ENCODE measurements at places on chromosomes 11 and 22.
A peak's percentile ranks its signal among the peaks of the same experiment; 100 is the strongest.

- H3K4me3 ChIP-seq = no peak overlapping the region
- H3K27ac ChIP-seq = no peak overlapping the region
- H3K27me3 ChIP-seq = no peaks in the 10 kb centered on the region
- H3K4me1 ChIP-seq = no peaks in the 10 kb centered on the region
Observed at GRCh38 chr11:121086866-121087265, 14.2 kb upstream of the TECTA start.

- peaks cover 4% of the 10 kb centered on the region for H3K27me3 ChIP-seq
- peaks cover 1% of the 10 kb centered on the region for H3K4me1 ChIP-seq
- H3K4me3 ChIP-seq = no peak overlapping the region
- no peak overlapping the region for H3K27ac ChIP-seq
Observed at GRCh38 chr11:73229321-73229895, 11.3 kb downstream of the P2RY2 start.

- H3K27me3 ChIP-seq = no peaks in the 10 kb centered on the region
- no peak overlapping the region for H3K27ac ChIP-seq
- H3K4me1 ChIP-seq = peaks cover 50% of the 10 kb centered on the region
- H3K36me3 ChIP-seq = no peaks in the 10 kb centered on the region
Observed at GRCh38 chr11:581752-582151, 5.5 kb downstream of the PHRF1 start.

DNA sequence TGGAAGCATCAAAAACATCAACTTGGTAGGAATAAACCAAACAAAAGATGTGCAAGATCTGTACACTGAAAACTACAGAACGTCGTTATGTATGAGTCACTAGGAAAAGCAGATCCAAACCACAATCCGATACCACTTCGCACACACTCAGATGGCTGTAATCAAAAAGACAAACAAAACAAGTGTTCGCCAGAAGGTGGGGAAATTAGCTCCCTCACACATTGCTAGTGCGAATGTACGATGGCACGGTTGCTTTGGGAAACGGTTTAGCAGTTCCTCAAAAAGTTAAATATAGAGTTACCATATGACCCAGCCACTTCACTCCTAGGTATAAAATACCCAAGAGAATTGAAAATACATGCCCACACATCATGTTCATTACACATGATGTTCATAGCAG is 14.8 kb upstream of the CARD10 start:
- H3K27ac ChIP-seq = no peak overlapping the region
- H3K36me3 ChIP-seq = no peaks in the 10 kb centered on the region

DNA sequence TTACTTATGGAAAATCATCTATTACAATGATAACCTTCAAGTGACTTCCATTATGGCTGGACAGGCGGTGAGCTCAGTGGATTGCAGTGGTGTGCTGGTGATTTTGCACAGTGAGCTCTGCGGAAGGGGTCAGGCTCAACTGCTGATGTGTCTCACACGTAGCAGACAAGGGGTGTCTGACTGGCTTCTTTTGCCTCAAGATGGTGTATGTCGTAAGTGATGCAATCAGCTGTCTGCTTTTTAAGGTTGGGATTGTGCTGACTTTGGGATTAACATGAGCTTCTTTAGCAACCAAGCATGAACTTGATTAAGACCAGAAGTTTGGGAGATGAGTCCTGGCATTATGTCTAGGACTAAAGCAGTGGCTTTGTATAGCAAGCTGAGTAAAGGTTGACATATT is 49.5 kb downstream of the POLD3 start:
- H3K4me3 ChIP-seq = no peak overlapping the region
- DNase-seq = no peak
- no peaks in the 10 kb centered on the region for H3K4me1 ChIP-seq
- no peak overlapping the region for H3K27ac ChIP-seq
- H3K27me3 ChIP-seq = no peaks in the 10 kb centered on the region
- H3K36me3 ChIP-seq = peaks cover 18% of the 10 kb centered on the region

DNA sequence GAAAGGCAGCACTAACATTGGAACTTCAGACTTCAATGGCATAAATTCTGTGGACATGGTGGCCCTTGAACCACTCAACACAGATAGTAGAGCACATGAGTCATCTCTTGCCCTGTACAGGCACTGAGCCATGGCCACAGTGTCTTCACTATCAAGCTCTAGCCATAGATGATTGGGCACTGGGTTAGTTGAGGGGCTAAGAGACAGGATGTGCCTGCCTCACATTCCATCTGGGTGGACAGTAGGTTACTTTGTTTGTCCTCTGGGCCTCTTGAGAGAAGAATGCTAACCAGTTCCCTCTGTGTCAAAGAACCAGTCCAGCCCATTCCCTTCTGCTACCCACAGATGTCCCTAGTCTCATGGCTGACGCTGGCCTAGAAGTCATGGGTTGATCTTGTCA is 39.8 kb downstream of the OR6Q1 start:
- peaks cover 4% of the 10 kb centered on the region for H3K36me3 ChIP-seq
- H3K27ac ChIP-seq = no peak overlapping the region
- H3K4me1 ChIP-seq = no peaks in the 10 kb centered on the region
- no peak for DNase-seq
- no peak overlapping the region for H3K4me3 ChIP-seq

DNA sequence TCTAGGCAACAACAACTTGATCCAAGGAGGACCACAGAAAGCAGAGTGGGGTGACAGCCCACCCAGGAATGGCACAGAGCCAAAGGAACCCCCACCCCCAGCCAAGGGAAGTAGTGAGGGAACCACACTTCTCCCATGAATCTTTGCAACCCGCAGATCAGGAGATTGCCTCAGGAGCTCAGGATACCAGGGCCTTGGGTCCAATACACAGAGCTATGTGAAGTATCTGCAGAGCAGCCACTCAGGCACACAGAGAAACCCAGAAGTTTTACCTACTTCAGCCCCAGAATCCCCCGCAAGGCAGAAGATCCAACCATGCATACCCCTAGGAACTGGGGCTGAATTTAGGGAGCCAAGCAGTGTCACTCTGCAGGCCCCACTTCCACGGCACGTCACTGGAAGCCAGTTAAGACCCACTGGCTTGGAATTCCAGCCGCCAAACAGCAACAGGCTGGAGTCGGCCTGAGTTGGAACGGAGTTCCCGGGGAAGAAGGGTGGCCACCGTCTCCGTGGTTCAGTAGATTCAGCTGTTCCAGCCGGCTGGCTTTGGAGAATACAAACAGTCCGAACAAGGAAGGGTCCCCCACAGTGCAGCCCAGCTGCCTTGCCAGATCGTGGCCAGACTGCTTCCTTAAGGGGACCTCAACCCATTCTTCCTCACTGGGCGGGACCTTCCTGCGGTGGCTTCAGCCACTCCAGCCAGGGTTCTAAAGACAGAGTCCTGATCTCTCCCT is 174.1 kb downstream of the TTC28 start:
- no peak for DNase-seq
- H3K27ac ChIP-seq = no peak overlapping the region
- H3K27me3 ChIP-seq = peaks cover 23% of the 10 kb centered on the region
- no peak overlapping the region for H3K4me3 ChIP-seq

DNA sequence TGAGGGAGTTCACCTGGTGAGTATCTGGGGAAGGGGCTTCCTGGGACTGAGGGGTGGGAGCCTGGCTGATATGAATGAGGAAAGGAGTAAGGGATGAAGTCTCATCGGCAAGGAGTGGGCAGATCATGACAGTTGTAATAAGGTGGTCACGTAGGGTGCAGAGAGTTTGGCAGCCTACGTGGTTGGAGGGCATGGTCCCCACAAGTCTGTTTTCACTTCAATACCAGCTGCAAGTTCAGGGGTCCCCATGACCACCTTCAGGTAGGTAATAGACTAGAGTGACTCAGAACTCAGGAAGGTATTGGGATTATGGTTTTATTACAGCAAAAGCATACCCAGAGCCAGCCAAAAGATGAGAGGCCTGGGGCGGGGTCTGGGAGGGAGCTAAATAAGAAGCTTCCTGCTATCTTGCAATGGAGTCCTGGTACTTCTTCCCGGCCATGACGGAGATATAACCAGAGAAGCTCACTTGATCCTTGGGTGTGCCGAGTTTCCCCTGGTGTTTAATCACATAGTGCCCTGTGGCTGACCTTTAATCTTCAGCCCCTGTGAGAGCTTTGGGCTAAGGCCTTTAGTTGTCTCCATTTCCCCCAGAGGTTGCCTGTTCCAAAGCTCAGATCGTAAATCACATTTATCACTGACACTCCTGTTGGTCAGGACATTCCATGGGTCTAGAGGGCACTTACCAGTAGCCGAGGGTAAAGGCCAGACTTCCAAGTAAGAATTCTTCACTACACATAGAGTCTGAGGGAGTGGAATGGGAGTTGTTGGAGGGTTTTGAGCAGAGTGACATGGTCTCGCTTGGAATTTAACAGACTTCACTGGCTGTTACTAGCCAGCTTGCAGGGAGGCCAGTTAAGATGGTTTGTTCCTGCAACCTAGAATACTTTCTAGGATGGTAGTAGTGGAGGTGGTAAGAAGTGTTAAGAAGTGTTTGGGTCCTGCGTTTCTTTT is 9.1 kb downstream of the SLC3A2 start:
- H3K27ac ChIP-seq = peak overlapping the region; percentile 57
- no peak for DNase-seq
- no peaks in the 10 kb centered on the region for H3K27me3 ChIP-seq
- H3K4me3 ChIP-seq = no peak overlapping the region

GRCh38 chr22:18022876-18023275 is 1.5 kb downstream of the MICAL3 start:
- H3K27me3 ChIP-seq = peaks cover 42% of the 10 kb centered on the region
- DNase-seq = no peak
- H3K4me3 ChIP-seq = peak overlapping the region; percentile 48
- no peaks in the 10 kb centered on the region for H3K36me3 ChIP-seq
- H3K4me1 ChIP-seq = peaks cover 16% of the 10 kb centered on the region

DNA sequence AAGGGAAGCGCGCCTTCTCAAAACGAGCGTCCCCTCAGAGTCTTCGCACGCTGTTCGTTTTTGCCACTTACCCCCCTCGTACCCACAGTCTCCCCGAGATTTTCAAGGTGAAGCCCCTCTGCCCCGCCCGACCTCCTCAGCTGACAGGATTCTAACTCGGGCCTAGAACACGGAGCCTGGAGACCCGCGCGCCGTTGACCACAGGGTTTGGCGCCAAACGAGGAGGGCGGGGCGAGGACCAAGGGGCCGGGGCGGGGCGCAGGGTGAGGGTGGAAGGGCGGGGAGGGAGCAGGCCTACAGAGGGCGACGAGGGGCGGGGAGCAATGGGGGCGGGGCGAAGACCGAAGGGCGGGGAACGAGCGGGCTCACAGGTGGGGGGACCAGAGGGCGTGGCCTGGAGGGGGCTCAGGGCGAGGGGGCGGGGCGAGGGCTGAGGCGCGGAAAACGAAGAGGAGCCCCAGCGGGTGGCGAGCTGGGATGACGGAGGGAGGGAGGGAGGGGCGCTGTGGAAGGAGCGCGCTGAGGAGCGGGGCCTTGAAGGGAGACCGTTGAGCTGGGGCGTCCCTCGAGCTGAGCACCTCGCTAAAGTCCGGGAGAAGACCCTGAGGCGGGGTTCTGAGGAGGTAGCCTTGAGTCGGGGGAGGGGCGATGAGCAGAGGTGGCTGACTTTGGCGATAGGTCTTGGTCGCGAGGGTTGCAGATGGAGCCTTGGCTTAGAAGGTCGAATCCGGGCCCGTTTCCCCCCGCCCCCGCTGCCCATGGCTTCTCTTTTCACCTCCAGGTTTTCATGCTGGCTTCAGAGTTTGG is at the start of gene DMC1:
Gene DMC1, minus strand, starts transcription at position 212 of the 807 bp plus-strand sequence. CDS start 1,927 bp downstream, outside the sequence.
- no peaks in the 10 kb centered on the region for H3K27me3 ChIP-seq
- peak within 1 kb of the TSS; percentile 51 for H3K27ac ChIP-seq
- DNase-seq = peak; percentile 94
- peak within 1 kb of the TSS; percentile 90 for H3K4me3 ChIP-seq
- H3K36me3 ChIP-seq = no peaks in the 10 kb centered on the region
- peaks cover 19% of the 10 kb centered on the region for H3K4me1 ChIP-seq

GRCh38 chr22:48923996-48924395 is 903.7 kb downstream of the BRD1 start:
- H3K4me1 ChIP-seq = no peaks in the 10 kb centered on the region
- H3K36me3 ChIP-seq = no peaks in the 10 kb centered on the region
- no peak for DNase-seq
- no peak overlapping the region for H3K4me3 ChIP-seq
- H3K27ac ChIP-seq = no peak overlapping the region

GRCh38 chr11:69253028-69253427 is 40.9 kb upstream of the MYEOV start:
- DNase-seq = no peak
- H3K4me3 ChIP-seq = no peak overlapping the region
- H3K27me3 ChIP-seq = no peaks in the 10 kb centered on the region
- H3K4me1 ChIP-seq = no peaks in the 10 kb centered on the region
- H3K36me3 ChIP-seq = peaks cover 14% of the 10 kb centered on the region

- no peak overlapping the region for H3K4me3 ChIP-seq
- H3K4me1 ChIP-seq = no peaks in the 10 kb centered on the region
- peaks cover 2% of the 10 kb centered on the region for H3K27me3 ChIP-seq
- DNase-seq = no peak
Observed at GRCh38 chr11:83835423-83835822, 549.3 kb upstream of the CCDC90B start.

DNA sequence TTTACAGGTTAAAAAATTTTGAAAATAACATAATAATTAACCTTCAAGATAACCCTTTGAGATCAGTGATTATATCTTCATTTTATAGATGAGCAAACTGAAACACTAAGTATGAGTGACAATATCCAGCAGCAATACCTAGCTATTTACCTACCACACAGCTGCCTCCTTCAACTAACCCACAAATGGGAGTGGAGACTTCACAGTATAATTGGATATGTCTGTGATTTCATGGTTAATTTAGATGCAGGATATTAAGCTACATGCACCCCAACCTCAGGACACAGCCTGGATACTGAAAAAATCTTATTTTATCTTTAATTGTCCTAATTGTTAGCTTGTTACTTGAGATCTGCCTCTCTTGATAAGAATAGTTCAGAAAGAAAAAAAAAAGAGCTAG is 297.2 kb upstream of the ANO5 start:
- no peak for DNase-seq
- no peak overlapping the region for H3K27ac ChIP-seq
- no peaks in the 10 kb centered on the region for H3K4me1 ChIP-seq
- H3K36me3 ChIP-seq = no peaks in the 10 kb centered on the region
- no peak overlapping the region for H3K4me3 ChIP-seq
- H3K27me3 ChIP-seq = no peaks in the 10 kb centered on the region

DNA sequence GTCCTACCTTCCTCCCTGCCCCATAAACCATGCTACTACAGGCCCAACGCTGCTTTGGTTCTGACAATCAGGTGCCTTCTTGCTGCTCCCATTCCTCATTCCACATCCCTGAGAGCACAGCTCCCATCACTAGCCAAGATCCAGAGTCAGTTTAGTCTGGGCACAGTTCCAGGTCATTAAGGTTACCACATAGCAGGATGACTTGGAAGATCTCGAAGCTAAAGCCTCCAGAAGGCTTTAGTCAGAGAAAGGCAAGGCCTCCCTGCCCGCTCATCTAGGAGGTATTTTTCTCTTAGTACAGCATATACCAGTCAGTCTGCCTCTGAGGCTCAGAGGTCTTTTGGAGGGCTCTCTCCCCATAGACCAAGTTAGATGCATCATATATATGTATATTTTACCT is 30.3 kb downstream of the TRIM66 start:
- H3K36me3 ChIP-seq = peaks cover 25% of the 10 kb centered on the region
- H3K27me3 ChIP-seq = no peaks in the 10 kb centered on the region
- no peaks in the 10 kb centered on the region for H3K4me1 ChIP-seq
- no peak overlapping the region for H3K27ac ChIP-seq
- no peak for DNase-seq
- H3K4me3 ChIP-seq = no peak overlapping the region

- no peak overlapping the region for H3K27ac ChIP-seq
- no peak overlapping the region for H3K4me3 ChIP-seq
- no peak for DNase-seq
- no peaks in the 10 kb centered on the region for H3K36me3 ChIP-seq
- no peaks in the 10 kb centered on the region for H3K4me1 ChIP-seq
Observed at GRCh38 chr11:19598456-19598855, 114.2 kb upstream of the NAV2 start.

GRCh38 chr22:30238661-30239487 is 7.7 kb downstream of the LIF start:
- no peak overlapping the region for H3K4me3 ChIP-seq
- no peaks in the 10 kb centered on the region for H3K36me3 ChIP-seq
- no peak overlapping the region for H3K27ac ChIP-seq
- H3K4me1 ChIP-seq = peaks cover 2% of the 10 kb centered on the region
- DNase-seq = no peak
- H3K27me3 ChIP-seq = no peaks in the 10 kb centered on the region
